ENCODE measurements at places on chromosomes 7 and 10. TPM values are rescaled to one million over a fixed set of nuclear protein-coding genes. Genes with fewer than 3 reads are reported as not detected.

- H3K4me1 ChIP-seq = no peaks in the 10 kb centered on the region
- no peaks in the 10 kb centered on the region for H3K36me3 ChIP-seq
- DNase-seq = no peak
These were observed 90.2 kb downstream of the GPR85 start for GRCh38 chr7:112996331-112996871.

GRCh38 chr10:113941140-113941539 lies 86.7 kb downstream of the NHLRC2 start:
- H3K4me1 ChIP-seq = no peaks in the 10 kb centered on the region
- no peaks in the 10 kb centered on the region for H3K36me3 ChIP-seq

DNA sequence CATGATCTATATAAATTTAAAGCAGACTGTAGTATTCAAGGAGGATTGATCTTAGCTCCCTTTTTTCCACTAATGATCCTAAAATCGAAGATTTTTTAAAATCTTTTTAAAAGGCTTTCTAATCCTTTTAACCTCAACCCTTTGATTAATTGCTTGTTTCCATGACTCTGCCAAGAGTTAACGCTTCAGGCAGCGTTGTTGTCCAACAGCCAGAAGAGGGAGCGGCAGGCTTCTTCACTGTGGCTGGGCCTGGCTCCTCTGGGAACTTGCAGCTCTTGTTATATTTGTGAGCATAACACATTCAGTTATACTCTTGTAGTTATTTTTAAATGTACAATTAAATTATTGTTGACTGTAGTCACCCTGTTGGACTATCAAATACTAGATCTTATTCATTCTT lies 26.3 kb downstream of the CRCP start:
- peaks cover 41% of the 10 kb centered on the region for H3K36me3 ChIP-seq
- H3K27me3 ChIP-seq = no peaks in the 10 kb centered on the region
- no peak overlapping the region for H3K4me3 ChIP-seq
- H3K27ac ChIP-seq = no peak overlapping the region

DNA sequence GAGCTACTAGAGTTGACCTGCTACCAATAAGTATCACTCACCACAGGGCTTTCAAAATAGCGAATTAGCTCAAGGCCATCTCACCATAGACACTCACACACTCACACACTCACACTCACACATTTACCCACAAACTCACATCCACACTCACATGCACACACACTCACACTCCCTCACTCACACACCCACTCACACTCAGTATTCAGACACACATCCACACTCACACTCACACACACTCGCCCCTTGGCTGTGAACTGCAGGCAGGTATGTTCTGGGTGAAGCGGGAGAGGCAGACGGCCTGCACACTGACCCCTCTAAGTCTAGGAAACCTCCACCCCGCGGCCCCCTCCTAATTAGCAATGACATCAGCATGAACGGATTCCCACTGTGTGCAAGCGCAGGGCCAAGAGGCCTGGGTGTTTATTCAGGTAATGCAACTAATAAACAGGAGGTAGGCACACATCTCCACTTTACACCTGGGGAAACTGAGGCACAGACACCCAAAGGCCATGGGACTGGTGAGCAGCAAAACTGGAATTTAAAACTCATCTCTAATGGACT lies 94.6 kb downstream of the ADARB2 start:
- H3K27me3 ChIP-seq = peaks cover 16% of the 10 kb centered on the region
- H3K4me1 ChIP-seq = peaks cover 13% of the 10 kb centered on the region
- H3K36me3 ChIP-seq = no peaks in the 10 kb centered on the region

DNA sequence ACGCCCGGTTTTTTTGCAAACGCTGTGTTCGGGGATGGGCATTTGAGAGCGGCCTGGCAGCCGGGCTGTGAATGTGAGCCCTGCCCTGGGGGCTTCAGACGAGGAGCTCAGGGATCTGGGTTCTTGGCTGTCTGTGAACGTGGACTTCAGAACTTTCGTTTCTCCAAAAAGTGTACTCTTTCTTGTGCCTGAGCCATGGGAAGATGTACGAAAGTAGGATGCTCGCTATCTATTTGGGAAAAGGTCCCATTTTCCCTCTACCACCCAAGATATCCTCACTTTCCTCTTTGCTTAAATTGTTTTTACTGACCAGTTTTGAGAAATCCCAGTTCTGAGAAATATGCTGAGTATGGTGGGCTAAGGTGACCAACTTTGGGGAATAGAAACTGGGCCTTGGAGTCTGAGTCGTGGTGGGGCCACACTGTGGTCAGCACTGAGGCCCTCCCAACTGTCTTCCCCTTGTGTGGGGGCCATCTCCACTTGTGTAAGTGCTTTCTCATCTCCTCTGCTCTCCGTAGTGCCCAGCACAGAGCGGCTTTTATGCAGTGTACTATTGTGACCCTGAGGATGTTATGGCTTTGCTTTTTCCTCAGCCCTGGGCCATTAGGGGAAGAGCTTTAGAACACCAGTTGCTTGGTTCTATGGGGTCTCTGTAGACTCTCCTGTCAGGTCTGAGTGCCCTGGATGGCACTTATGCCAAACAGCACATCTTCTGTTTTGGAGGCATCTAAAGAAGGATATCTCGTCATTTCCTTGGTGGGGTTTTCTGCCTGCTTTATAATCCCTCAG lies 918 bp downstream of the DBNL start:
- H3K27me3 ChIP-seq = no peaks in the 10 kb centered on the region
- H3K36me3 ChIP-seq = peaks cover 32% of the 10 kb centered on the region

GRCh38 chr10:97006364-97006763 lies 174.3 kb downstream of the LCOR start:
- H3K4me1 ChIP-seq = no peaks in the 10 kb centered on the region
- no peak overlapping the region for H3K27ac ChIP-seq
- DNase-seq = no peak
- no peak overlapping the region for H3K4me3 ChIP-seq

The EMX2 gene
- total RNA-seq = not detected

The ACBD7 gene
- total RNA-seq = 1.9 TPM

The LEP gene
- not detected for total RNA-seq
